Skin of body (tissue), 3 donors: ENCODE measurements at places on chromosomes 2 and 18.
A peak's percentile ranks its signal among the peaks of the same experiment; 100 is the strongest.

DNA sequence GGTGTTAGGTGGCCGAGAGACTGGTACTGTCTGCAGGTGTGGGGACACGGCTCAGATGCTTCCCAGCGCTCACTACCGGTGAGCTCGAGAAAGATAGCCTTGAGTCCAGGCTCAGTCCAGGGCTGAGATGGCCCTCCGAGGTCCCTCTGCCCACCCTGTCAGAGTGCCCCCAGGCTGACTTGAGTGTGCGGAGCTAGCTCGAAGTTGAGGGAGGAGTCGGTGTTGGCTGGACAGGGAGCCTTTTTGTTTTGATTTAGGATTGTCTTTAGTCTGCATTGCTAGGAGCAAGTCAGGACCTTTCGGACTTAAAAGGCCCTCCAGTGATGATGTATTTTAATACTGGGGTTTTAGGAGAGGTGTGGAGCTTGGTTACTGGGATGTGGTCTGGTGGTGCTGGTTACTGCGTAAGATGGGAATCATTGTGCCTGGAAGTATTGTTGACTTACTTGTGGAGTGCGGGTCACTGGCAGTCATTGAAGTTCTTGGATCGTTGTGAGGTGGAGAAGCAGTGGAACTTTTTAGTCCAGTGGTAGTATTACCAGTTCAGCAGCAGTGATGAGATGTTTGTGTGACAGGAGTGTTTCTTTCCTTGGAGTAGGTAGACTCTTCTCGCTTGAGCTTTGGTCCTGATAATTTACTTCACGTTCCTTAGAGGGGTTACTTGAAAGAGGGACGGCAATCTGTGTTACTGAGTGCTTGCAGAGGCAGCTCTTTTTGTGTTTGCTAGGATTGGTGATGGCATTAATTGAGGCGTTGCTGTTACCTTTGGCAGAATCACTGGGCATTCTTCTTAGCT is 633 bp downstream of the KIAA1328 start:
- peak; percentile 13 for DNase-seq

DNA sequence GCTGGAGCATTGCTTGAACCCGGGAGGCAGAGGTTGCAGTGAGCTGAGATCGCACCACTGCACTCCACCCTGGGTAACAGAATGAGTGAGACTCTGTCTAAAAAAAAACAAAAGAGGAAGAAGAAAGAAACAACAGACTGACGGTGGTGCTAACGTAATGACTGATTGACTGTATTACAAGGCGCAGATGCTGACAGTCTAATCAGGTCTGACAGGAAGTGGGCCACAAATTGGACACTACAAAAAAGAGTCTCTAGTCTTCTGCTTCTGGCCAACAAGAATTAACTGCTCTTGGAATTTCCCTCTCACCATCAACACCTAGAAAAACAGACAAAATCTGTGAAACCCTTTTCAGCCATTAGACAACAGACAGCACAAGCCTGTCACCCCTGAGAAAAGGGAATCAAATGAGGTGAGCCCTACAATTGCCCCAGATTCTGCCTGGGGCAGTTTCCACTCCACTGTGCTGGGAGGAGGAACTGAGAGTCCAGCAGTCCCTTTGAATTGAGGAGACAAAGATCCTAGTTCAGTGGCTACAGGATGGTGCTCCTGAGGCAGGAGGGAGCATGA is 43.3 kb downstream of the SNED1 start:
- no peak for DNase-seq

GRCh38 chr2:233005096-233005495 is 8.0 kb downstream of the NGEF start:
- no peak for DNase-seq

- DNase-seq: no peak
Measured at GRCh38 chr2:208781166-208781565, 374.6 kb downstream of the PTH2R start.

GRCh38 chr2:179796213-179797007 is 65.0 kb downstream of the ZNF385B start:
- DNase-seq: no peak
